ENCODE measurements at places on chromosomes 2 and 18.

DNA sequence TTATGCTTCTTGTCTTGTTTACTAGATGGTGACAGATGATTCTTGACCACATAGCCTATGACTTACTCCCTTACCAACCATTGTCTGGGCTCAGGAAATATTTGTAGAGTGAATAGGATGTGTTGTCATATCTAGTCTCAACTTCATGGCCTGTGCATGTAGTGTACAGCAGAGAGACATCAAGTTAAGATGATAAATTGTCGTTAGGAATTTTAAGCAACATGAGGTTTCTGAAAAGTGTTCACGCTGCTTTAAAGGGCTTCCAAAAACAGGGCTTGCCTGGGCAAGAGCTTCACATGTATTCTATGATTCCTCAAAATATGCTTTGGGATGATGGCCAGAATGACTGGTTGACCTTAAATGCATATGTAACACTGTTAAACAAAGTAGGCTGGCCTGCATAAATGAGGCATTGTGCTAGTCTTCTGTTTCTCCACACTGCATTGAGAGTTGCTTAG is 424.0 kb downstream of the RND3 start:
- DNase-seq = no peak

DNA sequence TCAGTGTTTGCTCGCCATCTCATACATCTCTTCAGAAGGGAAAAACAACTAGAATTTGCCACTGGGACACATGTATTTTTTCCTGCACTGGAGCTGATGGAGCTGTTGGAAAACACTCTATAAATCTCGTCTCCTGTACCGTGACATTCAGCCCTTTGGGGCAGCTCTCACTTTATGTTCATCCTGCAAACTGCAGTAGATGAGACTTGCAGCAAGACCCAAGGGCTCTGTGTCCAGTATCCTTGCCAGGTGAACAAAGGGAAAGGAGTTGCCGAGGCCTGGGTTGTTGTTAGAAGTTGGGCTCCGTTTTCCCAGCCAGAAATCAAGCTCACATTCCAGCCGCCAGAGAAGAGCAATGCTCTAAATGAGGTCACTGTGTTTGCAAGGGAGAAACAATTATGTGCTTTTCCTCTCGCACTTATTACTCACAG is 285.1 kb downstream of the SLC4A3 start:
- no peak for DNase-seq

GRCh38 chr2:3131636-3132326 is 245.8 kb downstream of the EIPR1 start:
- no peak for DNase-seq

DNA sequence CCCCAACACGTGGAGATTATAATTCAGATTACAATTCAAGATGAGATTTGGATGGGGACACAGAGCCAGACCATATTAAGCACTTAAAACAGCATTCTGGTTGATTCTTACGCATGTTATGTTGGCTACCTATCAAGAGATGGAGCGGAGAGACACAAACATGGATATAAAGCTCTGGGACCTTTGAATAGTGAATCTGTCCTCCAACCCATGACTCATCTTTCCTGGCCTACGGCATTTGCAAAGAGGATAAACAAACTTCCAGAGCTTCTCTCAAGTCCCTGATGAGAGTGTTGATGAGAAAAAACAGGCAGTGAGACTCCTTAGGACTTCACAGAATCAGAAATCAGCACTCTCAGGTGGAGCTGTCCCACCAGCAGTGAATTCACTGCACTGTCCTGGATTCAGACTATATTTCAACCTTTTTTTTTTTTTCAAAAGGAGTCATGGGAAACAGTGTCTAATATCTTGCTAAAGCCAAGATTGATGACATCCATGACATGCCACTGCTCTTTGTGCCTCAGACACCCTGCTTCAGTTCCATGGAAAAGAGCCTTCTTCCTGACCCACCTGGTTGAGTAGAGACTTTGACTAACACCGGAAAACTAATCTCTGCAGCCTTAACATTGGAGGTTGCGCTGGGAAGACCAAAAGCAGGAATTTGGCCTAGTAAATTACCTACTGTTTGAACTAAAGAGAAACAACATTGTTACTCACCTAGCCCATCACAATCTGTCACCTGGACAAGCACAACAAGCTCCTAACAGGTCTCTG is 62.1 kb upstream of the NPAS2 start:
- DNase-seq = no peak

- DNase-seq = peak; percentile 68
These were observed 53.8 kb upstream of the RBM44 start for GRCh38 chr2:237744613-237745249.

GRCh38 chr2:240435948-240436682 is 652 bp downstream of the GPC1 start:
- DNase-seq = no peak

- DNase-seq = no peak
These were observed 126.9 kb upstream of the DLGAP1 start for GRCh38 chr18:4581966-4582365.

GRCh38 chr18:2395427-2396161 is 175.7 kb downstream of the METTL4 start:
- DNase-seq = no peak

GRCh38 chr2:142061733-142062132 is 69.1 kb downstream of the LRP1B start:
- no peak for DNase-seq

DNA sequence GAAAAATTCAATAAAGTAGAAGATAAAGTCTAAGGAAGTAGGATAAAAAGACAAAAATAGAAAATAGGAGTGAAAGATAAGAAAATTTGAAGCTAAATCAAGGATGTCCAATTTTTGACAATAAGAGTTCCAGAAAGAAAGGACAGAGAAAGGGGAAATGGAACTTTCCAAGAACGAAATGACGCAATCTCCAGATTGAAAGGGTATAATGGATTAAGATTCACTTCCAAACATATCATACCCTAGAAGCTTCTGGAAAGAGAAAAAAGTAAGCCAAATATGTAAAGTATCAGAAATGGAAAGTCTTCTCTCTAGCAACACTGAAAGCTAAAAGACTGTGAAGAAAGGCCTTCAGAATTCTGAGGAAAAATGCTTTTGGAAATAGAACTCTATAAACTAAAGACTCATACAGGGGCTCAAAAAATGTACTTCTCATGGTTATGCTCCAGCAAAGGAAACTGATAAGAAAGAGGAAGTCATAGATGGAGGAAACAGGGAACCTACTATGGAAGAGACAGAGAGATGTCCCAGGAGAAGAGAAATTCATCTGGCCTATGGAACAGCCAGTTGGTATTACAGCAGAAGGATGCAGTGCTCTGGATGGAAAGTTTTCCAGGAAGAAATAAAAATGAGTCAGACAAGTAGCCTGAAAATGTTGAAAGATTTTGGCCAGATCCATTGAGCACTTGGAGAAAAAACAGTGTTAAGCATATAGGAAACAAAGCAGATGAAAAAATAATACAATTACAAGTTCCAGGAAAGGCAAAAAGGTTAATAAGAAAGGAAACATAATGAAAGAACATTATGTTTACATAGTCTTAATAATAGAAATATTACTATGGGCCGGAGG is 20.1 kb downstream of the CASP8 start:
- no peak for DNase-seq

DNA sequence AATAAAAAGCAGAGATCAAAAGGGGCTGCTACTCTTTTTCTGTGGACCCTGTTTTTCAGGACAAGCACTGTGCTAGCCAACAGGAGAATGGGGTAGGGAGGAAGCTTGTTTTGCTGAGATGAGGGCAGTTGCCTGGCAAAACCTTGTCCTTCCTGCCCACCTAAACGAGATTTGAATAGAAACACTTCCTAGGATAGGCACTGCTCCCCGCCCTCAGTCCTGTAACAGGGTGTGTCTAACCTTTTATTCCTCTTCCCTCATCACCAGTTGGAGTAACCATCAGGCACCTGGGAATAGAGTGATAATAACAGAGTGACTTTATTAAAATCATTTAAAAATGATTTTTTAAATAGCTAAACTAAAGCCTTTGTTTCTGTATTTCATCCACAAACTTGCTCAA is 368.8 kb downstream of the LNPK start:
- DNase-seq = no peak

DNA sequence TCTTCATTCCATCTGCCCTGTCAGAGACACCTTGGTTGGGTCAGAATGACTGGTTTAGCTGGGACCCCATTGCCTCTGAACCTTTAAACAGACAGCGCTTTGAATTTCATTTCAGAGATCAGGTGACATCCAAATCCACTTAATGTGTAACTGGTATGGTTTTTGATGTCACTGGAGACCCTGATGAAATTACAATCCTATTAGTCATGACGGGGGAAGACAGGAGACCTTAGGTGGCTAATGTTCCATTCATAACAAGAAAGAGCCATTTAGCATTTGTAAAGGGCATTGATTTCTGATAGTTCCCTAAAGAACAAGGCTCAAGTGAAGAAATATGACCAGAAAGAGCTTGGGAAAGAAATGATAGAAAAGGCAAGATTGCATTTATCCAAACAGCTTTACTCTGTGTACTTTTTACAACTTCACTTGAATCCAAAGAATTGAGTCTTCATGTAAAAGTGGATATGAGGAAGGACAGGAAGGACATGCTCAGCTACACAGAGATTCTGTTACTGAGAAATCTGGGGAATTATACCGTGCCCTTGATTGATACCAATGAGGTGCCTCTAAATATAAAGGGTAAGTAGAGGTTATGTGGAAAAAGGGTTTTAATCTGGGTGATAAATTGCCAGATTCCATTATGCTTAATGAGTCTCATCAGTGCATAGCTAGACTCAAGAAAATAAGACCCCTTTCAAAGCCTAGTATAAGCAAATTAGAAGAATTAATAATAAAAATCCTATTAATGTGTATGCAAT is 198.2 kb downstream of the NCKAP5 start:
- DNase-seq = no peak

DNA sequence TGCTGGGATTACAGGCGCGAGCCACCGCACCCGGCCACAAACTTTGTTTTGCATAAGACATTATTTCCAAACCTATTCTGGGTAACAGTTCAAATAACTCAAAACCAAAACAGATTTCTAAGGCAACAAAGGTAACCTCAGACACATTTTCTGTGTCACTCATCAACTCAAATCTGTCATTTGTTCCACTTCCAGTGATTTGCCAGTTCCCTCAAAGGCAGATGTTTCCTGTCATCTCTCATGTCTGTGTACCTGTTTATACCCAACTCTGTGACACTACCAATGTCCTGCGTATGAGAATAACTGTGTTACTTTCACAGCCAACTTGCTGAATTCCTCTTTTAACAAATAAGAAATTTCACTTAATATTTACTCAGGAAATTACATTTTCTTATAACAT is 54.4 kb downstream of the SCN3A start:
- DNase-seq = no peak

DNA sequence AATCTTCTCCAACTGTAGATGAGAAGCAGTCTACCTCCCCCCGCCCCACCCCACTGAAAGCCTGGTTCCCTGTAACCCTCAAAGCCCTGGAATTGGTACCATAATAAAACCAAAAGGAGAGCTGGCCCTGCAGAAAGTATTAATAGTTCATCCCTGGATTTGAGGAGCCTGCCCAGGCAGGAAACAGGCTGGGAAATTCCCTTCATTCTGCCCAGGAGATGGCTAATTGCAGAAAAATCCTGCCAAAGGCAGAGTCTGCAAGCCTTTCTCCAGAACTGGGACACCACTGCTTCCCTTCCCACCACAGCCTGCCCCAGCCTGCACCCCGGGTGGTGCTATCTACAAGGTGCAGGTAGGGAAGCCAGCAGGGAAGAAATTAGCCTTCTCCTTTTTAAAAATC is 16.3 kb downstream of the GKN2 start:
- no peak for DNase-seq

GRCh38 chr2:109674894-109675534 is 60.9 kb downstream of the SOWAHC start:
- no peak for DNase-seq

DNA sequence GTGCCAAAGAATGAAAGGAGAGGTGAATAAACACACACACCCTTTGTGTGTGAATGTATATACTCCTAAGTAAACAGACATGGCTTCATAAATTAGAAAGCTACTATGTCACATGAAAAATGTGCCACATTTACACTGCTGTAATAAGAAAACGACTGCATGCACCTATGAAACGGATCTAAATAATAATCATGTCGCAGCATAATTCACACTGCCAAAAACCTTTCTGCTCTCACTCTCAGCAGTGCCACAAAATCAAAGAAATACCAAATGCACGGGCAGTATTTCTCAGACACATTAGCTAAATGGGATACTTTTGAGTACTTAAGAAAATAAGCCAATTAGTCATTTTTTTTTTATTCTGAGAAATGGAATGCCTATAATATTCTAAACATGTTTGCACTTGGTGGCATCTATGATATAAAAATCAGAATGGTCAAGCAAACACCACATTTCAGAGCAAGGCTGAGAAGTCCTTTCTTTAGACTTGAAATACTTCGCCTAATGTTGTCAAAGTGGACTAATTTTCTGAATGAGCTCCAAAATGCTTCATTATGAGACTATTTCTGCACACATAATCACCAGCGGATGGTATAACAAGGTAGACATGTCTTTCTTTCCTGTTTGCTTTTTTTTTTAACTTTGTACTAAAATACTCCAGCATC is 6.6 kb downstream of the BCL11A start:
- DNase-seq = no peak

DNA sequence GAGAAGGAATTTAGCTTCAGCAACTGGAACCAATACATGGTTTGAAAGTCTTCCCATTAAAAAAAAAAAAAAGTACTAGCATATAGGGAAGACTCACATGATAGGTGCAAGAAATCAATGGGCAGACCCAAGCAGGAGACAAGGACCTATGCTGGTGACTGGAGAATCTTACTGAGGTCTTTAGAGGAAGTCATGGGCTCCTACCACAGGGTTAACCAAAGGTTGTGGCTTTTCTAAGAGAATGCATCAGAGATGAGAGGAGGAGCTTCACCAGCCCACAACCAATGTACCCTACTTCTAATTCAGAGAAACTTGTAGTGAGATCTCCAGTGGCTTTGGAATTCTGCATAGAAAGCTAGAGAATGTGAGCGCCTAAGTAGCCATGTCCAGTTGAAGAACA is 207.4 kb downstream of the NCKAP5 start:
- DNase-seq = no peak

DNA sequence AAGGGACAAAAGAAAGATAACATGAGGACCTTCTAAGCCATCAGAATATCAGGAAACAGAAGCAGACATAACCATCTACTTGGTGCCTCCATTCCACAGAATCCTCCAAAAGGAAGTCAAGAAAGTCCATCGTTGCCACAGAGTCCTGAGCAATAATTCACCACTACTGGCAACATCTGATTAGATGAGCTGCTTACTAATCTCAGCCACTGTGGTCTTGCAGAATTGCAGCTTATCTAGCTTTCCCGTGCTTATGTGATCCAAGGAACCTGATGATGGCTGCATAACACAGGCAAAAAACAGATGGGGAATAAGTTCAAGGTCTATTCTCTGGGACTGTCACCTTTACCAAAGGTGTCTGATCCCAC is 278.5 kb downstream of the AFF3 start:
- no peak for DNase-seq

- no peak for DNase-seq
These were observed 202.6 kb upstream of the ID2 start for GRCh38 chr2:8479298-8479697.
